Stimulated activated CD4-positive, alpha-beta T cell treated with anti-CD3 and anti-CD28 coated beads, Interleukin-15, amount 100 ng/mL, for 48 hours (primary cell): ENCODE measurements at places on chromosomes 3 and 15.

DNA sequence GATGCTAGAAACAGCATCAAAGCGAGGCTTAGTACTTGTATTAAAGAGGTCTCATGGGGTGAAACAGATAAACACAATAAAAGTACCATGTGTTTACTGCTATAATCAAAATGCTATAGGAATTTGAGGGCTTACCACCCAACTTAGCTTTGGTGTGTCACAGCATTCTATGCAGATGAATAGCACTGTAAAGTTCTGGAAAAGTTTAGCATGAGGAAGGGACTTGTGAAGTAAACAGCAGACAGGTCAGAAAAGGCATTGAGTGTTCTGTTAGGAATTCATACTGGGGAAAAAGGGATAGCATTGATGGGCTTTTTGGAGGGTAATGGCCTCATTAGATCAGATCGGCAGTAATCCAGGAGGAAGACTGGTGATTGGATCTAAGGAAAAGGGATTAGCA lies 505.3 kb downstream of the NLGN1 start:
- no peak for DNase-seq

DNA sequence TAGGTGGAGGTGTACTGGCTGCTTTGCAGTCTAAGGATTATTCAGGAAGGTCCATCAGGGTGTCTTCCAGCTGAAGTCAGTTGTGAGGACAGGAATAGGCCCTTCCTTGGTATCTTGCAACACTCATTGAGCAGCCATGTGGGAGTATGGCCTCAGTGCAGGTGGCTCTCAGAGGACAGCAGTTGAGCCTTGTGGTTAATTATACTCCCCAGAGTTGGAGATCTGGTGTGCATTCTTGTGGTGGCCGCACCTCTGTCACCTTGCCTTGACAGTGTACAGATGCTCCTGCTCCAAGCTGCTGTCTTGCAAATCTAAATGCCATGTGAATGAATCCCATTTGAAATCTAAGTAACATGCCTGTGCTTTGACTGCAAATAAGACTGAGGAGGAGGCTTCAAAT lies 339.9 kb upstream of the BCHE start:
- no peak for DNase-seq

- DNase-seq = no peak
These were observed 12.6 kb downstream of the YEATS2 start for GRCh38 chr3:183710231-183710630.

DNA sequence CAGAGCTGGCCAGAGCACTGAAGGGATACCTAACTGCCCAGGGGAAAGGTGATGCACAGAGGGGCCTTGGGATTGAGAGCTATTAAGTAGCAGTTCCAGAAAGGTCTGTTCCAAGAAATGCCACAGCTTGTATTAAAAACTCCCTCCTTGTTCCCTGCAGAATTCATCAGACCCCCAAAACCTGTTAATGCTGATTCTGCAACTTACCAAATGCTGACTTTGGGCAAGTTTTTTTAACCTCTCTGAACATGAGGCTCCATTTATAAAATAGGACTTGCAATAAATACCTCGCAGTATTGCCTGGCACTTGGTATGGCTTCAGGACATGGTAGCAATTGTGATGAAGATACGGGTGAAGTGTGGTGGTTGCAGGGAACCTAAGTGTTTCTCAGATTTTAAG lies 30.1 kb upstream of the SYNPR start:
- DNase-seq = no peak

DNA sequence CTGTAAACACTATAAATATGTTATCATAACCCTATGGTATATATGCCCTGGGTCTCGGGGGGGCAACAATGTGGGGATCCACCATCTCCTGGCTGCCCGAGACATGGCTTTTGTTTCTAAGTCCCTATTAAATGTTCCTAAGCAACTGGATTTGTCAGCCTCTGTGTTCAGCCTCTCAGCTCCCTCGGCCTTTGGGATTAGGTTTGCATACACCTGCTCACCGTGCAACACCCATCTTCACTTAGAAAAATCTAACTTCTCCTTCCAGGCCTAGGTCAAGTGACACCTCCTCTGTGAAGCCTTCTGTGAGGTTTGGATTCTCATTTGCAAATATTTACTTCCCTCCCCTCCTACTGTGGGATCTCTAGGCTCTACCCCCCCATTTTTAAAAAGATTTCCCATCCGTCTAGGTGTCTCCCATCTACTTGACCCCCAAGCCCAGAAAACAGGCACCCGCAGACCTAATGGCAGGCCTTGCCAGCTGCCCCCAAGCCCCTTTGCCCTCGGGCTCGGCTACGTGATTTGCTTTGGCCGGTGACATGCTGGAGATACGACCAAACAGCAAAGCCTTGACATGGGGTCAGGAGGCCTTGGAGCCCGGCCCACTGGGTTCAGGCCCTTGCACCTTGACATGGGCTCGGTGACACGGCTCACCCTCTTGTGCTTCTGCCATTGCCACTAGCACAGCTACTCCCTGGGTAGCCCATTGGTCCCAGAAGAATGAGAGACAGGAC lies 66.0 kb upstream of the BLM start:
- DNase-seq = no peak

DNA sequence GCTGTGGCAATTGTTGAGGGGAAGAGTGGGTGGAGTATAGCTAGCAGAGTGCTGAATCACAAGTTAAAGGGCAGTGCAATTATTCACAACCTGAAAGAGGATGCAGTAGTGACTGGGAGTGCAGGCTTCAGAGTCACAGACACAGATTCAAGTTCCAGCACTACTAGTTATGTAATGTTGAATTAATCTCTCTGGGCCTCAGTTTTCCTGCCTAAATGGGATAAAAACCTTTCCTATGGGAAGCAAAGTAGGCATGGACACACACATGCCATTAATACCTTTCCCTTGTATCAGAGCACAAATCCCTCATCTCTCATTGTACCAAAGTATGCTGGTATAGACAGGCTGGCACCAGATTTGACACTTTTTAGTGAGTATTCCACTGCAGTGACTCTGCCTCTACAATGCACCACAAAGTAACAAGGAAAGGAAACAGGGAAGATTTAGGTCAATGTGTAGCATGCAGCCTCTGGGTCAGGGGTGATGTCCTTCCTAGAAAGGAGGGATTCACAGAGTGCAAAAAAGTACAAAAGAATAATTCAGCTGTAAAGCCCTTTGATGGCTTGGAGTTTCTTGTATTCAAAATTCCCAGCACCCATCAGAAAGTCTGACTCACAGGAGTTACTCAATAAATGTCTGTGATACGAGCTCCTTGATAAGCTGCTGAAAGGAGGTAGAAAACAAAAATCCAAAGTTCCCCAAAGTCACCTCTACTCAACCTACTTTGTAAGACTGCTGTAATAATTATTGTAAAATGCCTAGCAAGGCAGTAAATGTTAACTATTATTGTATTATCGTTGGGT lies 507.5 kb upstream of the TGFBR2 start:
- DNase-seq = no peak

GRCh38 chr3:57872606-57873005 lies 116.5 kb downstream of the SLMAP start:
- DNase-seq = no peak

DNA sequence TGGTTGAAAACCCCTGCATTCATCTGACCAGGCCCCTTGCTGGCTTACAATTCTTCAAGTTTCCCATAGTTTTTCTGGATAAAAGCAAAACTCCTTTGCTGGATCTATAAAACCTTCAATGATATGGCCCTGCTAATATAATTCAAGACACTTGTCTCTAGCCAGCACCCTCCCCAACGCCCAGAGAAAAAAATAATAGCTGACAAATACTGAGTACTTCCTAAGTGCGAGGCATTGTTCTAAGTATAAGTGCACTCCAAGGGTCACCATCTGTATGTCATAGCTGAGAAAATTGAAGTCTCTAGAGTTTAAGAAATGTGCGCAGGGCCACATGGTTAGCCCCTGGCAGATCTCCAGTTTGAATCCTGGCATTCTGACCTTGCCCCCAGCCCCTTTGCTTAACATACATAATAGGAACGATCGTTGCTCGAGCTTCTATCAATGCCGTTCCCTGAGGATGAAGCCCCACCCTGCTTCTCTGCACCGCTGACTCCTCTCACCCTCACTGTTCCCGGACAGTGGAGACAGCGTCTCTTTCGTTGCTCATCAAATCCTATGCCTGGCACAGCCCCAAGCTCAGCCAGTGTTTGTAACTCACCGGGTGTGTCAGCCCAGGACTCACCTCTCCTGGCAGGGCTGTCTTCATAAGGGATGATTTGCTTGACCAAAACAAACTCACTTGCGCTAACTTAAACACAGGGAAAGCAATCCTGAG lies 377.1 kb upstream of the PROK2 start:
- DNase-seq = no peak

- DNase-seq = no peak
These were observed 4.1 kb upstream of the ALDH1L1 start for GRCh38 chr3:126184465-126185000.
